Inflammatory macrophage treated with lipopolysaccharide for 4 hours (primary cell): ENCODE measurements at places on chromosomes 5 and 9.

GRCh38 chr5:33049298-33049697 lies 338.2 kb downstream of the NPR3 start:
- DNase-seq: no peak

DNA sequence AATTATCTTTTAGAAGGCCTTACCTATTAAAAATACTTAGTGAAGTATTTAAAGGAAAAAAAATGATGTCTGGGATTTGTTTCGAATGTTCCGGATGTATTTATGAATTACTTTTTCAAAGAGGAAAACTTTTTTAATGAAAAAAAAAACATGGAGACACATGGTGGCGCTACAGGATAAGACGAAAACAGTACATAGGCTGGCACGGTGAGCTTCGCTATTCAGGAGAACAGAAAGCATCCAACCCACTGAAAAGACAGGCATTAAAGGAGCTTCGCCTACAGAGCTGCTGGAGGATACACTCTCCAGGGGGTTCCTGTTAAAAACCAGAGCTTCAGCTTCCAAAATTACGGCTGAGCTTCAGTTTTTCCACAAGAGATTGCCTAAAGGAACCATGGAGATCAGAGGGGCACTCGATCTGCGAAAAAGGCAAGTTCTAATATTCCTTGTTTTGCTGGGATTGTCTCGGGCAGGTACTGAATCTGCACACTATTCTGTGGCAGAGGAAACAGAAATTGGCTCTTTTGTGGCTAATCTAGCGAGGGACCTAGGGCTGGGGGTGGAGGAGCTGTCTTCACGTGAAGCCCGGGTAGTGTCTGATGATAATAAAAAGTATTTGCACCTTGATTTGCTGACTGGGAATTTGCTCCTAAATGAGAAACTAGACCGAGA lies at the start of gene PCDHB14:
Gene PCDHB14, plus strand, starts transcription at position 232 of the 672 bp plus-strand sequence. Its CDS starts 163 bp downstream, at position 395.
- no peak for DNase-seq

DNA sequence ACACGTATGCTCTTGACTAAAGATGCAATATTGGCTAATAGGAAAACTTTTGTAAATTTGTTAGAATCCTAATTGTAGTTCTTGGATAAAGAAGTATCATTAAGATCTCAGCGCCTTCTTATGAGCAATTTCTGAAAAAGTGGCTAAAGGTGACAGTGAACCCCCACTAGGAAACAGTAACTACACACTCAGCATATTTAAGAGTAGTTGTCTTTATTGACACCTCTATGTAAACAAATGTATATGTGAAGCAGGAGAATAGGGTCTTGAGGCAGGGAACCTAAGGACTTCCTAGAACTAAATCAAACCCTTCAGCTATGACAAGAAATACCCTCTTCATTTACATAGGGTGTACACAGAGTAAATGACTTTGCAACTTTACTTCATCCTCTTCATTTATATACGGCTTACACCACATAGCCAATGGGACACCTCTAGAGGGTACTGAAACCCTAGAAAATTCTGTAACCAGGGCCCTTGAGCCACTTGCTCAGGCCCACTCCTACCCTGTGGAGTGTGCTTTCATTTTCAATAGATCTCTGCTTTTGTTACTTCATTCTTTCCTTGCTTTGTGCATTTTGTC lies 2.8 kb downstream of the NIPSNAP3A start:
- peak; percentile 76 for DNase-seq

DNA sequence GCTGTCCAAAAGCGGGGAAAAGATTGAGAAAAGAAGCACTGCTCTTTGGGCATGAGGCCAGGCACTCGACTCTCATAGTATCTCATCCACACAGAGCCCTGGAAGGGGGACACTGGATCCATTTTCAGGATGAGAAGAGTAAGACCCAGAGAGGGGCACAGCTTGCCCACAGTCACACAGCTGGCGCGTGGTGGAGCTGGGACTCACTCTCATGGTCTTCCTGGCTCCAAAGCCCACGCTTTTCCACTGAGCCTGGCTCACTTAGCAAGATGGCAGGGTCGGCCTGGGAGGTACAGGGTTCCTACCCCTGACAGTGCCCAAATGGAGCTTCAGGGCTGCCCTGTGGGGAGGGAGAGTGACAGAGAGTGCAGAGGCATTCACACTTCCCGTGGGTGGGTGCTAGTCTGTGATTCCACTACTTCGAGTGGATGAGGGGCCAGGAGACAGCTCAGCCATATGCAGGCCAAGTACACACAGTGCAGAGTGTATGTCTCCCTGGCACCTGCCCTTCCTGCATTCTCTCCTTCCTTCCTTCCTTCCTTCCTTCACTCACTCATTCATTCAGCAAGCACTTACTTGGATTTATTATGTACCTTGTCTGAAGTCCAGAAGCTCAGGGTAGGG lies 18.3 kb upstream of the IGFBPL1 start:
- DNase-seq: no peak

GRCh38 chr9:130630506-130631330 lies 33.7 kb upstream of the PRDM12 start:
- no peak for DNase-seq

GRCh38 chr9:98983295-98984268 lies 39.9 kb downstream of the COL15A1 start:
- DNase-seq: no peak

DNA sequence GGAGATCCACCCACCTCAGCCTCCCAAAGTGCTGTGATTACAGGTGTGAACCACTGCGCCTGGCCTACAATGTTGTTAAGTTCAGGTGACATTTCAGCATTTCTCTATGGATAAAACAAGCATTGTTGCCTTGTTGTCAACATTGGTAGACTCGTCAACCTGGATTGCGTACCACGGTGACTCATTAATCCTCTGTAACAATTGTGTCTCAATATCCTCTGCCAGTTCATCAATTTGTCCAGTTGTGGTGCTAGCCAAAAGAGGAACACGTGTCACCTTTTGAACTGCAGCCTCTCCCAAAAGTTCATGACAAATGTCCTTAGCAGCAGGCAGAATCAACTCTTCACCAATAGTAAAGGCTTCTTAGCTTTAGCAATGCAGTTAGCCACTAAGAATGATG lies 46.3 kb upstream of the LARP1 start:
- peak; percentile 89 for DNase-seq

DNA sequence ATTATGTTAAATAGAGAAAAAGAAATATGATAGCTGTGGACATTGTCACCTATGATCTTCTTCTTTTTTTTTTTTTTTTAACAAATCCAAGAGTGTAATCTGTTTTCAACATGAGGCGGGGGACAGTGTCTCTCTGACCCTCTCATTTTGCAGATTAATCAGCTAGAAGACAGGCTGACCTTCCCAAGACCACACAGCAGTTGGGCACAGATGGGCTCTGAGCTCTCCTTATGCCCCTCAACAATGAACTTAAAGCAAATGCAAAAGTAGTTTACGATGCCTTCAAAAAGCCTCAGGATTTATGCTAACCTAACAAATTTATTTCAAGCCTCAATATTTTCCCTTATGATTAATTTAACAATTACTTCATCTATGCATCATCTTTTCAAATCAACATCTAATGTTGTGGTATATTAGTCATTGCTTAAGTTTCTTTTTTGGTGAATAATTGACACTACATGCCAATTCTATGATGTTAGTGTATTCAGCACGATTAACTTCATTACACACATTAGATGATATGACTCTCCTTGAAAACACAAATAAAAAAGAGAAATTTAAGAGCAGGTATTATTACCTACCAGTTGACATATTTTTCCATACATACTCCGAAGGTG lies 7.4 kb downstream of the NFIL3 start:
- DNase-seq: peak; percentile 76

- no peak for DNase-seq
Observed at GRCh38 chr9:7104625-7105024, 346.9 kb downstream of the KDM4C start.

- no peak for DNase-seq
Observed at GRCh38 chr5:176739461-176740051, 70.8 kb upstream of the UNC5A start.

GRCh38 chr5:80852331-80853245 lies 107.6 kb upstream of the RASGRF2 start:
- DNase-seq: peak; percentile 10

DNA sequence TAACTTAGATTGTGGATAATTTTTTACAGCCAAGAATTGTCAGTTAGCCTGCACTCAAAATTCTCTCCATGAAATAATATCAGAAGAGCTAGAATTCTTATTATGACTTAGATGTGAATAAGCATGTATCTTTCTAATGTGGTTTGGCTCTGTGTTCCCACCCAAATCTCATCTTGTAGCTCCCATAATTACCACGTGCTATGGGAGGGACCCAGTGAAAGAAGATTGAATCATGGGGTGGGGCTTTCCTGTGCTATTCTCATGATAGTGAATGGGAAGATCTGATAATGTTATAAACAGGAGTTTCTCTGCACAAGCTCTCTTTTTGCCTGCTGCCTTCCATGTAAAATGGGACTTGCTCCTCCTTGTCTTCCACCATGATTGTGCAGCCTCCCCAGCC lies 176.8 kb downstream of the MAT2B start:
- DNase-seq: no peak

DNA sequence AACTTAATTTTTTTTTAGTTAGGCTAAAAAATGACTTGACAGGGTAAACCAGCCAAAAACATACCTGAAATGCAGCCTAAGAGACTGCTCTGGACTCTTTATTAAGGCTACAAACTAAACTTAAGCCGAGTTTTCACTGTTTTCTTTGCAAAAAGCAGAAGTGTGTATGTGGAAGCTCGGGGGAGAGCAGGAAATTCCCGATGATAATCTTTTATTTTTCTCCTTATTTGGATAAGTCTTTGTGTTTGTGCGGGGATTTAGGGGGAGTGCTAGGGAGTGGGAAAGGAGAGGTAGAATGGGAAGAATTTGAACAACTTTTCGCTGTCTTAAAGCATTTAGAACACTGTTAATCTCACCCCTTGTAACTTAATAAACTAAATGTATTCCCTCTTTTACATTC lies 30.7 kb upstream of the GPR21 start:
- DNase-seq: peak; percentile 33

GRCh38 chr9:122865300-122865699 lies 36.9 kb upstream of the PDCL start:
- no peak for DNase-seq

DNA sequence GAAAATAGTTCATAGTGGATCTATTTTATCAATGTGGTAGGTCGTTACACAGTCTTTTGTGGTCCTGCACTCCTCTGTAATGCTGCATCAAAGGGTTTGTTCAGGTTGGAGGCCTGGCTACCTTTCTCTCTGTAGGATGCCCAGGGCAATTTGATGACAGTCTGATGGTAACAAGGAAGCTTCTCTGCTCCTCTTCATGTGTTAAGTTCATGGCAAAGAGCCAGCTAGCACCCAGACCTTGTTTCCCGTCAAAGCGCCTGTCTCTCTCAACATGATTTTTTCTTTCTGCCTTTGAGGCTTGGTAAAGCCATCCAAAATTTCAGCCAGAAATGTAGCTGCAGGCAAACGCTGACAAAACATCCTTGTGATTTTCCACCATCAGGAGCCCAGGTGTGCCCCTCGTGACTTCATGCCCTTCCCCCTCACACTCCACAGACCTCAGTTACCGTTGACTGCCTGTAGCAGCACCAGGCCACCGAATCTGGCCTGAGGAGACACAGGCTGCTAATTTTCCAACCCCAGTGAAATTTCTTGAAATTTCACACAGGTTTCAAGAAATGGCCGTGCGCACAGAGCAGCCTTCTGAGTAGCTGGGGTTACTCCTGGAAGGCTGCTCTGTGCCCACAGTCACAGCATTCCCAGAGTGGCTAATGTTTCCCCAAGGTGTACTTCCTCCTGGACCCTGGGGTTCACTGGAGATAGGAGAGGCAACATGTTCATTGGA lies 292.7 kb downstream of the CWC27 start:
- no peak for DNase-seq

DNA sequence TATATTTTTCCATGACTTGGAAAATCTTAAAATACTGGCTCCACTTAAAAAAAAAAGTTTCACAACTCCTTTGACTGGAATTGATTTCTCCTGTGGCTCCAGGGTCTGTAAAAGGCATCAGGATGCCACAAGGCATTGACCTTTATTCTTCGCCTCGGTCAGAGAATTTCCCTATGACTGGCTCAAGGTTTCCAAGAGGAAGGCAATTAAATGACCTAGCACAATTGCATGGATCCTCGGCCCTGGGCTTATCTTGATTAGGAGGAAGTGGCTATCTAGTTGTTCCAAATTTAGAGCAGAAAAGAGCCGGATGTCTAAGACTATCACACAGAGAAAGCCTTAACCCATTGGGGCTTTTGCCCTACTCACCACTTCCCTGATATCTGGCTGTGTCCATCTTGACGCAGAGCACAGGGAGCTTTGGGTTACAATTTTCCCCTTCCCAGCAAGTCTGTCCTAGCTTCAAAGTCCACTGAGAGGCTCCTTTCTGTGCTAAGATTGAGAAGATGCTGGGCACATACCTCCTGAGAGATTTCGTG lies 56.9 kb upstream of the COL15A1 start:
- DNase-seq: peak; percentile 53

DNA sequence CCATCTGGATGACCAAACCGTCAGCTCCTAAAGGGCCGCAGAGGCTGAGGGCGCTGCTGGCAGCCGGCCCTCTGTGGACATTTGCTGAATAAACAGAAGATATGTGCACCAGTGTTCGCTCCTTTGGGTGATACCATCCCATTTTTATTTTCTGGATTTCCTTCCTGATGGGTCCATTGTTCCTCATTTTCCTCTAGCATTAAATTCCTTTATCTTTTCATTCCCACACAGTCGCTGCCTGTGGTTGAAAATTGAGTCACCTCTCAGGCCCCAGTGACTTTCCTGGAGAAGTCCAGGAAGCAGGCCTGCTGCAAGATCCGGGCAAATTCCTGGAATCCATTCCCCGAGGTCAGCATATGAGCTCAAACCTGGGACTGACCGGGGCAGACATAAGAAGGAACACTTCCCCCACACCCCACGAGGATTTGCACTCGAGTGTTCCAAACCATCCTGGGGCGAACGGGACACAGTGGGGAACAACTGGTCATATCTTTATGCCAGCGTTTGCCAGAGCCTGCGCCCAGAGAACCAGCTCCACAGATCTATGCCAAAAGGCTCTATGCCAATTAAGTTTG lies 86.7 kb upstream of the PCA3 start:
- no peak for DNase-seq

DNA sequence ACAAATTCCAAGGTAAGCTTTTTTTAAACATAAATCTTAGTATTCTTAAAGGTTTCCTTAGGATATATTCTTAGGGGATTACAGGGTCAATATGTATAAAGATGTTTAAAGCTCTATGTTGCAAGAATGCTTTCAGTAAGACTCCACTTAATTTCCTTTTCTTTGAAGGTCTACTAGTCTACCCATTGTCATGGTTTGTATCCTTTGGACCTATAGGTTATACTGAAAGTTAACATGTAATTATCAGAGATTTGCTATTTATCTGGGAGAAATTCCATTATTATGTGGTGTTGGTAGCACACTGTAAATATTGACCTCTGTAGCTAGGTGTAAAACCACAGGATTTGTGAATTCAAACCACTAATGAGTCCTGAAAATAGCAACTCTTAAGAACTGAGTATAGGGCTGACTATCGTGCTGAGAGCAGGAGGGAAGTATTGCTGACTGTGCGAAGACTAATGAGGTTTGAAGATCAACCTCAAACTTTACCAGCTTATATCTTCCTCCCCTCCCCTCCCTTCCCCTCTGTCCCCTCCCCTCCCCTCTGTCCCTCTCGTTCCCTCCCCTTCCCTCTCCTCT lies 85.6 kb downstream of the GADD45G start:
- DNase-seq: no peak
